ENCODE measurements at places on chromosomes 6 and 20. TPM values are rescaled to one million over a fixed set of nuclear protein-coding genes. Genes with fewer than 3 reads are reported as not detected.

The INSM1 gene
- total RNA-seq = not detected

The CALHM6 gene
- total RNA-seq = not detected

The PPP1R3D gene
- total RNA-seq = 9.9 TPM

The HLA-G gene
- 0.38 TPM for total RNA-seq

The SLC26A8 gene
- total RNA-seq = not detected
